ENCODE measurements at places on chromosomes 6 and 20. TPM values are rescaled to one million over a fixed set of nuclear protein-coding genes. Genes with fewer than 3 reads are reported as not detected.

- H3K36me3 ChIP-seq, result peaks cover 20% of the 10 kb centered on the region
- peak overlapping the region; percentile 100 for H3K27ac ChIP-seq
- no peaks in the 10 kb centered on the region for H3K27me3 ChIP-seq
These were observed 724 bp downstream of the CDKN1A start for GRCh38 chr6:36679043-36679833.

- H3K27me3 ChIP-seq, result no peaks in the 10 kb centered on the region
- H3K36me3 ChIP-seq, result no peaks in the 10 kb centered on the region
- no peak overlapping the region for H3K27ac ChIP-seq
- H3K4me1 ChIP-seq, result peaks cover 44% of the 10 kb centered on the region
These were observed 5.9 kb downstream of the NUDT3 start for GRCh38 chr6:34386316-34387137.

DNA sequence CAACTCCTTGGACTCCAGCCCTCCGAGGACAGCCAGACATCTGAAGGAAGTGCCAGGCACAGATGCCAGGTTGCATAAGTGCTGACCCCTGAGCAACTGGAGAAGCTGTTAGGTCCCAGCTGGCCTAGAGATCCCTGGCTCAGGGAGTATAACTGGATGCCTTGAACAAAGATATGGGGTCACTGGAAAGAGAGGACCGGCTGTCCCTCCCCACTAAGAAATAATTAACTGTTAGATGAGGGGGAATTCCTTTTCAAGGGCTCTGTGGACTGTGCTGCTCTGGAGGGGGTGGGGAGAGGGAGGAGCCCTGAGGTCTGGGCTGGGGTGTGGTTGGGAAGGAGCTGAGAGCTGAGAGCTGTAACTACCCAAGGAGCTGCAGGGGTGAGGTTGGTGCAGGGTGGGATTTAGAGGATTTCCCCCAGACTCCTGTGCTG is 39.6 kb downstream of the HLA-F start:
- H3K4me3 ChIP-seq, result no peak overlapping the region
- H3K36me3 ChIP-seq, result no peaks in the 10 kb centered on the region
- H3K27me3 ChIP-seq, result no peaks in the 10 kb centered on the region
- H3K4me1 ChIP-seq, result no peaks in the 10 kb centered on the region

DNA sequence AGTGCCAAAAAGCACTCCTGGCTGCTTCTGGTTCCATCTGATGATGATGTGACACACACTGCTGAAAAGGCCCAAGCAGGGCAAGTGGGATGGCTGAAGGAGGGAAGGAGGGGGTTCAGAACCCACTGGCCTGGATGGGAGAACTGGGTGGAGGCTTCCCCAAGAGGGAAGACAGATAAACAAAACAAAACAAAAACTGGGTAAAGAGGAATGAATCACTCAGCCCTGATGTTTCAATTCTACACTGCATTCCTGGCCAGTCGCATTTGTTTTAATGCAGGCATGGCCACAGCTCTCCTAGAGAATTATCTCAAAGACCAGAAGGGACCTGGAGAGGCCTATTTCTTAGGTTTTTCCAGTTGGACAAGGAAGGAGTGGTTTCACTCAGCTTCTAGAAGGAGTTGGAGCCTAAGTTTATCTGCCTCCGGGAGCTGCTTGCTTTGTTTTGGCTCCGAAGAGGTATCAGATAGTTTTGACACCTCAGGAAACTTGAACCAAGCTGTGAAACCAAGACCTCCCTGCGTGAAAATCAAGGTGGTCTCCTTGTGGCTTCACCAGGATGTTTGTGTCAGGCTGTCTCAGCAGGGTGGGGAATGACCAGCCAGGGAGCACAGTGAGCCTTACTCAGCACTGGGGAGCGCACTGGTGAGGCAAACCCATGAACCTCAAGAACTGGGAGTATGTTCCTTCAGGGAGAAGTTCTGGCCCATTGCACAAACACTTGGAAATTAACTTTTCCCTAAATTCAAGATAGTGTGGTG is 16.1 kb downstream of the TTPAL start:
- DNase-seq, result no peak
- H3K4me3 ChIP-seq, result no peak overlapping the region
- no peaks in the 10 kb centered on the region for H3K27me3 ChIP-seq
- no peaks in the 10 kb centered on the region for H3K4me1 ChIP-seq
- no peak overlapping the region for H3K27ac ChIP-seq

- DNase-seq, result no peak
- H3K4me1 ChIP-seq, result peaks cover 68% of the 10 kb centered on the region
- H3K27me3 ChIP-seq, result no peaks in the 10 kb centered on the region
- no peak overlapping the region for H3K4me3 ChIP-seq
These were observed 27.9 kb downstream of the B4GALT5 start for GRCh38 chr20:49685809-49686208.

GRCh38 chr6:67736816-67737215 is 898.3 kb upstream of the ADGRB3 start:
- no peaks in the 10 kb centered on the region for H3K36me3 ChIP-seq
- DNase-seq, result no peak
- H3K27ac ChIP-seq, result no peak overlapping the region
- H3K4me3 ChIP-seq, result no peak overlapping the region

- no peak for DNase-seq
- peaks cover 20% of the 10 kb centered on the region for H3K4me1 ChIP-seq
- H3K27me3 ChIP-seq, result no peaks in the 10 kb centered on the region
- peak overlapping the region; percentile 93 for H3K4me3 ChIP-seq
- peak overlapping the region; percentile 93 for H3K27ac ChIP-seq
These were observed 1.1 kb upstream of the PHF10 start for GRCh38 chr6:169725125-169726048.

GRCh38 chr6:36141091-36141490 is 10.8 kb downstream of the MAPK13 start:
- DNase-seq, result no peak
- no peaks in the 10 kb centered on the region for H3K27me3 ChIP-seq
- H3K4me1 ChIP-seq, result peaks cover 3% of the 10 kb centered on the region
- no peak overlapping the region for H3K4me3 ChIP-seq
- H3K36me3 ChIP-seq, result no peaks in the 10 kb centered on the region

DNA sequence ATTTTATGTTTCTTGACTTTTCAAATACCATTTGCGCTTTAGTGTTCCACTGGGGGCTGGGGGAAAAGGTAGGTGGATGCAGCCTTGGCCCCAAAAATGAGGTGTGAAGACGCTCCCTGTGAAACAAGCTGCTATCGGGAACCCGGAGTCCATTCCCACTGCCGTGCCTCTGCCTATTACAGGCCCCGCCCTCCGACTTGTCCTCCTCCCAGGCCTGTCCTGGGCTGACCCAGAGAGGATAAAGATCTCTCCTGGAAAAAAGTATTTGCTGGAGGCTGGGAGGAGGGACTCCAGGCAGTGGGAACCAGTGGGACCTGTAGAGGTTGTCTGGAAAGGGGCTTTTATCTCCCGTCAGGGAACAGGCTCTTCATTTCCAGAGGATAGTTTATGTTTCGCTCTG is 215.0 kb downstream of the SLC24A3 start:
- no peak overlapping the region for H3K4me3 ChIP-seq
- H3K4me1 ChIP-seq, result peaks cover 5% of the 10 kb centered on the region
- no peak for DNase-seq
- H3K27me3 ChIP-seq, result no peaks in the 10 kb centered on the region
- H3K36me3 ChIP-seq, result no peaks in the 10 kb centered on the region
- peak overlapping the region; percentile 36 for H3K27ac ChIP-seq

- no peaks in the 10 kb centered on the region for H3K36me3 ChIP-seq
- H3K4me1 ChIP-seq, result no peaks in the 10 kb centered on the region
- no peaks in the 10 kb centered on the region for H3K27me3 ChIP-seq
- DNase-seq, result no peak
These were observed 264.1 kb upstream of the RIN2 start for GRCh38 chr20:19493794-19494495.

- DNase-seq, result no peak
- no peaks in the 10 kb centered on the region for H3K4me1 ChIP-seq
- H3K4me3 ChIP-seq, result no peak overlapping the region
These were observed 86.1 kb downstream of the HUS1B start for GRCh38 chr6:570825-571224.

- no peak overlapping the region for H3K4me3 ChIP-seq
- no peaks in the 10 kb centered on the region for H3K27me3 ChIP-seq
- no peak for DNase-seq
- H3K4me1 ChIP-seq, result no peaks in the 10 kb centered on the region
These were observed 55.1 kb downstream of the TBXT start for GRCh38 chr6:166112580-166112979.

- no peaks in the 10 kb centered on the region for H3K4me1 ChIP-seq
- H3K27ac ChIP-seq, result no peak overlapping the region
- no peaks in the 10 kb centered on the region for H3K36me3 ChIP-seq
- no peak overlapping the region for H3K4me3 ChIP-seq
- no peak for DNase-seq
These were observed 528 bp downstream of the NHSL1 start for GRCh38 chr6:138498629-138499302.

- H3K4me1 ChIP-seq, result no peaks in the 10 kb centered on the region
- no peaks in the 10 kb centered on the region for H3K27me3 ChIP-seq
- no peaks in the 10 kb centered on the region for H3K36me3 ChIP-seq
- no peak overlapping the region for H3K4me3 ChIP-seq
These were observed 501.5 kb upstream of the FLRT3 start for GRCh38 chr20:14838663-14839628.

DNA sequence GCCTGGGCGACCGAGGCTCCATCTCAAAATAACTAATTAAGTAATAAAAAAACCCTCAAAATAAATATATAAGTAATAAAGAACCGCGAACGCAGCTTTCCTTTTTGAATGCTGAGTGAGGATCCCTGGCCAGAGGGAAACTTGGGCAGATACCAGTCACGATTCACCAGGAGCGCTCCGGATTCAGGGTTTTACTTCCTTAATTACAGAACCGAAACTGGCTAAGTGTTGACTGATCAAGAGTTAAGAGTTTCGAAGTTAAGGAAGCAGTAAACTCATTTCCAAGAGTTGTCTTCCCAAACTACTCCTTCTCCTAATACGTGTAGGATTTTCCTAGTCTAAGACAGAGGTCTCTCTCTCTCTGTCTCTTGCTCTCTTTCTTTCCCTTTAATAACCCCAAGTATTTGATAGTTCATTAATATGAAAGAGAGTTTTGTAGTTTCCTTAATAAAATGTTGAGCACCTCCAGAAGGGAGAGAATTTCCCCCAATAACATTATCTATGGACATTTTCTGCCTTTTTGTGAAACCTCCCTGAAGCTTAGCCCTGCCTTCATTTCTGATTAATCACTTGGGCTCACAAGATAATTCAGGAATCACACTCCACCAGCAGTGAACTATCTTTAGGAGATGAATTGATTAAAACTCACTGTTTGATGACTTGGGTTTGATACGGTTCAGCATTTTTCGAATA is 61.4 kb upstream of the ZNF217 start:
- H3K4me1 ChIP-seq, result peaks cover 35% of the 10 kb centered on the region
- H3K36me3 ChIP-seq, result no peaks in the 10 kb centered on the region
- DNase-seq, result peak; percentile 66

DNA sequence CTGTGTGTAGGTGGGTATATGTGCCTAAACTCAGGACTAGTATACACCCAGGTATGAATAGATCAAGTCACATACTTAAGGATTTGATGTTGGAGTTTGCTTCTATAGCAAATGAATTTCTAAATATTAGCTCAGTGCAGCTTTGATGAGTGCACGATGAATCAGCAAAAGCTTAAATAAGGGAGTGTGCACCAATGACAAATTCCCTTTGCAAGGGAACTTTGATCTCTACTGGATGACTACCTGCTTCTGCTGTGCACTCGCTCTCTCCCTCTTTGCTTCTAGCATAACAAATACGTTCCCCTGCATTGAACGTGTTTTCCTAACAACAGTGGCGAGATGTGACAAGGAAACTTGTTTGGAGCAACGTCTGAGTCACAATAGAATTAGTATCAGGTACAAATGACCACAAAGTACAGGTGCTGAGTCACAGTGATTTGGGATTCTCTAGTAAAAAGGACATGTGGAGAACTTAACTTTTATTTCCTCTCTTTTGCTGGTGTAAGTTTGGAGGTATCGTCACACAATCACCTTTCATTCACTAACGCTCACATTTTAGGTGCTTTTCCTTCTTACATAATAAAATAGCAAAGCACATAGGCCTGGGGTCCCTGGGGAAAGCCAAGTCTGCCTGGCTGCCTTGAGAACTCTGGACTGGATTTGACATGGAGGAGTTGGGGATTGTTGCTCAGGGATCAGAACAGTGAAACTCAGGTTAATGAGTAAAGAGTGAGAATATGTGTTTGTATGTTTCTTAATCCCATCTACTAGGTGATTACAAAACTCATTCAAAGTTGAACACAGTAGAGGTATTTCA is 49.7 kb downstream of the KLHL31 start:
- no peak overlapping the region for H3K27ac ChIP-seq
- no peaks in the 10 kb centered on the region for H3K36me3 ChIP-seq
- no peaks in the 10 kb centered on the region for H3K4me1 ChIP-seq
- no peak for DNase-seq
- H3K4me3 ChIP-seq, result no peak overlapping the region
- no peaks in the 10 kb centered on the region for H3K27me3 ChIP-seq

GRCh38 chr20:34254979-34255378 is 13.8 kb downstream of the ASIP start:
- H3K27me3 ChIP-seq, result no peaks in the 10 kb centered on the region
- no peaks in the 10 kb centered on the region for H3K4me1 ChIP-seq
- no peak overlapping the region for H3K27ac ChIP-seq
- no peak for DNase-seq
- no peaks in the 10 kb centered on the region for H3K36me3 ChIP-seq

DNA sequence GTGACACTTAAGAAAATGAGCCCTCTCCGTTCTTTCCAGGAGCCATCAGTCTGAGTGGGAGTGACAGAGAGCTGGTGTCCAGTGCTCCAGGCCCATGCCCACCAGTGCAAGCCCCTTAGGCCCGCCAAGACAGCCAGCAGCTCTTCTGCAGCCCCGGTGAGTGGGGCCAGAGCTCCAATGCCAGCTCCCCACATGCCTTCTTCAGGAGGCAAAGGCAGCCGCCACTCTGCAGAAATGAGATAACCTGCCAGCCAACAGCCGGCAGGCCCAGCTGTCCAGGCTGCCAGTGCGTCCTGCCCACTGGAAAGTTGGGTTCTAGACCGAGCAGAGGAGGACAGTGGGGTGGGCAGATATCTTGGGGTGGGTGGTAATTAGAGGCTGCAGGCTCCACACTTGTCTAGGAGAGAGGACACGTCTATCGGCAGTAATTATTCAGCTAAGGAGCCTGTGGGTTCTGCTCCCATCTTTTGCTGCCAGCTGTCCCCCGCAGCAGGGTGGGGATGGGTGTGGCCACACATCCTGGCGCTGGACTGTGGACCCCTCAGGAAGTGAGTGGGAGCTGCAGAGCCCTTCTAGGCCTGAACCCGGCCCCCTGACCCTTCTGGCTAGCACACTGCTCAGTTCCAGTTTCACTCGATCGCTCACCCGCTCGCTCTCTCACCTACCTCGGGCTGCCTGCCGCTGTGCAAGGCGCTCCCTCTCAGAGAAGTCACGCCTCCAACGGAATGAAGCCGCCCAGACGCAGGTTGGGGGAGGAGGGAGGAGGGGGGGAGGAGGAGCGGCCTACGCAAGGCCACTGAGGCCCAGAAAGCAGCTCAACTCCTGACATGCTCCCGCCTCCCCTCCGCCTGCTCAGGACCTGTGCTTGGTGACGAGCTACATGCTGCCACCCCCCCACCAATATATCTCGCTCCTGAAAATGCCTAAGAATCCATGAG is 3.6 kb downstream of the GRM4 start:
- H3K27ac ChIP-seq, result no peak overlapping the region
- no peak overlapping the region for H3K4me3 ChIP-seq
- peaks cover 25% of the 10 kb centered on the region for H3K4me1 ChIP-seq
- no peak for DNase-seq
- H3K36me3 ChIP-seq, result no peaks in the 10 kb centered on the region

Gene POU5F1
- total RNA-seq, result 5.3 TPM

Gene ZC2HC1B
- total RNA-seq, result not detected

Gene ATXN1
- 85.4 TPM for total RNA-seq

Gene NFS1
- total RNA-seq, result 90.1 TPM

Gene SLC13A3
- 1.1 TPM for total RNA-seq

Gene DTNBP1
- total RNA-seq, result 20.9 TPM

Gene SLC24A3
- 9.9 TPM for total RNA-seq

Gene MEI4
- not detected for total RNA-seq

Gene GATA5
- total RNA-seq, result 1.1 TPM

Gene ACSS1
- total RNA-seq, result 39.7 TPM
